ENCODE measurements at places on chromosomes 3 and 15.

GRCh38 chr3:186814100-186814499 lies 7.8 kb upstream of the RFC4 start:
- DNase-seq, result peak; percentile 31

GRCh38 chr15:63514531-63514943 lies 10.1 kb downstream of the USP3 start:
- peak; percentile 68 for DNase-seq

GRCh38 chr3:110533089-110533488 lies 538.5 kb upstream of the NECTIN3 start:
- DNase-seq, result peak; percentile 16

GRCh38 chr3:77081240-77081661 lies 41.4 kb downstream of the ROBO2 start:
- peak; percentile 76 for DNase-seq

Measured in fibroblast of skin of right quadriceps (primary cell).